Large intestine (tissue), 12 donors: ENCODE measurements at places on chromosomes 4 and X.

DNA sequence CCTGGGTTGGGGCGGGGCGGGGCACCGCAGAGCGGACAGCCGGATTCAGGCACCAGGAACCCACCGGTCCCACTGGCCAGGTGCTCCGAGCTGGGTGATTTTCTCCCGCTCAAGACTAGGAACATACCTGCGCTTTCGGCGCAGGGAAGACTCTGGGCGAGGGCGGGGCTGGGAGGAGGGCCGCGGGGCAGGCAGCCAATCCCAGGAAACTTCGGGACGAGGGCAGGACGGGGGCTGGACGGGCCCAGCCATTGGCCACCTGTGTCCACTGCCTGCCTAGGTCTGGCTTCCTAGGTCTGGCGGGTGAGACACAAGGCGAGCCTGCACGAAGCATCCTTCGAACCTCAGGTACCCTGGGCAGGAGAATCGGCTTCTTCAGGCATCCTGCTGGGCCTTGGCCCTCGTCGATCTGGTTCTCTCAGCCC is 274 bp upstream of the ERVMER34-1 start:
- DNase-seq = no peak

GRCh38 chr4:53514509-53514908 is 76.8 kb downstream of the LNX1 start:
- DNase-seq = no peak

GRCh38 chr4:138645289-138645688 is 370.3 kb upstream of the NOCT start:
- no peak for DNase-seq

DNA sequence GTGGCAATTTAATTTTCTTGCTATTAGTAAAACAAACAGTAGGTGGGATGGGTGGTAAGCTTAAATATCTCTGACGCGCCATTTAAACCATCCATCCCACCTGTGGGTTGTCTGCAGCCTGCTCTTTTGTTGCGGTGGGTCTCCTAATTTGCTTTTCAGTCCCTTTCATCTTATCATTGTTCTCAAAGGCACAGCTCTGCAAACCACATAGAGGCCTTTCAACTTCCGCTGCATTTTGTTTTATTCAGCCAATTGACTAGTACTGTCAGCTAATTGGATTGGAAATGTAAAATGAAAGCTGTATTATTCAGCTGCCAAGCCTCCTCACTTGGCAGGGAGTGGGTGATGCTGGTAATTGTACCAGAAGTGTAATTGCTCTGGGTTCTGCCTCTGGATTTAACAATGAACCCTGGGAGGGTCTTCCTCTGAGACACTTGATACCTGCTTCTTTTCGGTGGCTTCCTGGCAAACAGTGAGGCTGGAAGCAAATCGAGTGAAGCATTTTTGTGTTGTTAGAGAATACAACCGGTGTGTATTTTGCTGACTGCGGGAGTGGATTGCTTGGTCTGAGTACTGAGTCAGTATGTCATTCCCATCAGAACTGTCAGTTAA is 165.6 kb downstream of the FRAS1 start:
- DNase-seq = no peak

GRCh38 chrX:87049567-87049966 is 468.0 kb upstream of the KLHL4 start:
- DNase-seq = no peak

DNA sequence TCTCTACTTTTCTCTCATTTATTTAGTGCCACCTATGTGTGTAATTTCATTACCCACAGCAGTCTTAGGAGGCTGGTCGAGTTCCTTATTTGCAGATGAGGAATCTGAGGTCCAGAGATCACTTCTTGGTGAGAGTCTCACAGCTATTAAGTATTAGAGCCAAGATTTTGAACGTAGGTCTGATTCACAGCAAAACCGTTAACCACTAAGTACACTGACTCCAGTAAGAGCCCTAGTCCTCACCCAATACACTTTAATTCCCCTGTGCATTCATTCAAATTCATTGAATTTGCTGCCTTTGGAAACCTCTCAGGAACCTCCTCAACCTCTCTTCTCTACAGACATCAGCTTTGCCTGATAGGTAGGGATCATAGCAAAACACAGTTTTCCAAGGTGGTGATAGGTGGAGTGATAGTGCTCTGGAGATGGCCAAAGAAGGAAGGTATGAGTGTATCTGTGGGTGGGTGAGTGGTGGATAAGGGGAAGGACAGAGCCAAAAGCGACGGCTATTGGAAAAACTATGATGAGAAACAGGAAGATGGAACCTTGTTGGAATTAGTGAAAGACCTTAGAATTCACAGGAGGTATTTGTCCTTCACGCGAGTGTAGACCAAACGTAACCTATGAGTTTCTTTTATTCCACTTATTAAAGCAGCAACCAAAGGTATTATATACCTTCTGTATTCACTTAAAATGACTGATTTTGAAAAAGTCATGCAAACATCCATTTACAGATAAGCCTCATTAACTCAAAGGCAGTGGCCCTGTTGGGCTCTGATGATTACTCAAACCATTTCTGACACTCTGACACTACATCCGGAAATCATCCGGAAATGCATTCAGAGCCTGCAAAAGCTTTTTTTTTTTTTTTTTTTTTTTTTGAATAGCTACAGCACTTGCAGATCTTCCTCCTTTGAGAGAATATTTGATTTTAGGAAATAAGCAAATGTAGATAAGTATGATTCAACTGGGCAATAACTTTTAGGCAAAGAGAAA is 6.3 kb downstream of the FMR1 start:
- DNase-seq = no peak
